Stimulated activated naive CD4-positive, alpha-beta T cell (primary cell): ENCODE measurements at places on chromosomes 5 and 9.

DNA sequence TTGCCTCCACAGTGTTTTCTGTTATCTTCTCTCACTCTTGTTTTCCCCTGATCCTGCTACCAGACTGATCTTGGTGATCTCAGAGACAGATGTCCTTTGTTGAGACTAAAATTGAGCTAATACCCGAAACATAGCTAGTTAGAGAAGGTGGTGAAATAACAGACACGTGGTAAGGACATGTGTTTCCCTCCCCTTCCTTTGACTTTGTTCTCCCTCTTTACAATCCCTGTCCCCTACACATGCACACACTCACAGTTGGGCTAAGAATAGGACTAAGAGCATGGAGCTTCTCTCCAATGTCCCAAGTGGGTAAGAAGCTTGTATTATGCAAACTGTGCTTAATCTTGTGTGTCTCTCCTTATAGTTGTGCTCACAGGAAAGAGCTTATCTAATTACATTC, 1603.0 kb upstream of the C9orf72 start:
- DNase-seq, result no peak

GRCh38 chr5:135276151-135276550, 122.9 kb downstream of the MACROH2A1 start:
- no peak for DNase-seq

DNA sequence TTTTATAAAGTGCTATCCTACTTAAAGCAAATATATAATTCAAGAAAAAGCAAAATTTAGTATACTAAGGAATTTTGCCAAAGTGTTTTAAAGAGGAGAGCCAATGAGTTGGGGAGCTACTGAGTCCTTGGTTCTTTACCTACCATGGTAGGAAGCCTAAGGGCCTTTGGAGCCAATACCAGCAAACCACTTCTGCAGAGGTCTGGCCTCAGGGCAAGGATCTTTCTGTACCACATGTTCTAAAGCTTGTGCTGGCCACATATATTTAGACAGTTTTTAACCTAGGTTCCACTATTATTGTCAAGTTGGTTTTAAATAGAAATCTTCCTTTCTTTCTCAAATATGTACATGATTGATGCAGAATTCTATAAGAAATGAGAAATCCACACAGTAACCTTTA, 172.3 kb upstream of the NREP start:
- no peak for DNase-seq

DNA sequence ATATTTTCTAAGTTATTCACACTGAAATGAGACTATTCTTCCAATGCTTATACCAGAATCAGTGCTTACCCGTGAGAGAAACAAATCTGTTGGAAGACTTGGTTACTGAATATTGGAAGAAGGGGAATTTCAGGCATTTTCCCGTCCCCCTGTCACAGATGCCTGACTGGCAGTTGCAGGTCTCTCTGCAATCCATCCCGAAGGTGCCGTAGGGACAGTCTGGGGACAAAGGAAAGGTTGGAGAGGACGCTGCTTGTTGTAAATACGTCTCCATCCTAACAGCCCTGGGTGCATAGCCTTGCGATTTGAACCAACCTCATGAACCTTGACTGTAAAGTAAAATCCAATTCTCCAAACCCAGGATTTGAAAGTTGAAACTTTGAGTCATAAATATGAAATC, 3.5 kb downstream of the ESM1 start:
- DNase-seq, result no peak

- no peak for DNase-seq
Measured at GRCh38 chr5:144284931-144285502, 114.3 kb downstream of the KCTD16 start.

GRCh38 chr5:39518516-39518915, 93.7 kb upstream of the DAB2 start:
- no peak for DNase-seq

DNA sequence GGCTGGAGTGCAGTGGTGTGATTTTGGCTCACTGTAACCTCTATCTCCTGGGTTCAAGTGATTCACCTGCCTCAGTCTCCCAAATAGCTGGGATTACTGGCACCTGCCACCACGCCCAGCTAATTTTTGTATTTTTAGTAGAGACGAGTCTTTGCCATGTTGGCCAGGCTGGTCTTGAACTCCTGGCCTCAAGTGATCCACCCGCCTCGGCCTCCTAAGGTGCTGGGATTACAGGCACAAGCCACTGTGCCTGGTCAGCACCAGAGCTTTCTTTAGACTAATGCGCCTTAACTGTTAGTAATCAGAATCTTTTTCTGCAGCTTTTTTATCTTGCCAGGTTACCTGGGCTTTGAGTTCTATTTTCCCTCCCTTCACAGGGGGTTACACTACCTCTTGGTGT, 18.4 kb downstream of the PTGS1 start:
- DNase-seq, result no peak

DNA sequence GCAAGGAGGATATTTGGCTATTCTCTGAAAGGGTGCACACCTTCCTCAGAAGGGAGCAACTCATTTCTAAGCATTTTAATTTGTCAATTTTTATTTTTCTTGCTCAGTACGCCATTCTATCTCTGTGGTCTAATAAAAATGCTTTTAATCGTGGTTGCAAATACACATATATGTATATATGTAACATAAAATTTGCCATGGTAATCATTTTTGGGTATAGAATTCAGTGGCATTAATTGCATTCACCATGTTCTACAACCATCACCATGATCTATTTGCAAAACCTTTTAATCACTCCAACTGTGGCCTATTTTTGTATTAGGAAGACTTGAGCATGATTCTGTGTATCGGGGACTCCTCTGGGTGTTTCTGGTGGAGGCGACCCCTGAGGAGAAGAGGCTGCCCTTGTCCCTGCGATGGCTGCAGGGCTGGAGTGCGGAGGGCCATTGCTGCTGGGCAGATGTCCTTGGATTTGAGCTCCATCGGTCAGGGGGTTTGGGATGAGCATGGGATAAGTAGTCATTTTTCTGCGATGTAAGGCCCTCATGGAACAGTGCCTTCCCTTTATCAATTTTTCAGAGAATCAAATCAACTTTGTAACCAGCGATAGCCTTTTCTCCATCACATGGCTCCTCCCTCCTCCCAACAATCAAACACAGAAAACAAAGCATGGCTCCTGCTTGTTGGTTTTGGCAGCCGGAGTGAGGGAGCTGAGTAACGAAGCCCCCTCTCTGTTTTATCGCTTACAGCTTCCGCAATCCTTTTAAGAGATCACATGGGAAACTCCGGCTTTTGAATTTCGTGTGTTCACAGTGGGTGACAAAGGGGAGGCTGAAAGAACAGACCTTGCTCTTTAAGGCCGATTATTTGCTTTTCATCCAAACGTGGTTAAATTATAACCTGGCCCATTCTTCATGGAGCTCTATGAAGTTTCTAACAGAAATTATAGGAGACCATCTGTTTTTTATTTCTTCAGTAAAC, 187.3 kb downstream of the TENT4A start:
- no peak for DNase-seq

DNA sequence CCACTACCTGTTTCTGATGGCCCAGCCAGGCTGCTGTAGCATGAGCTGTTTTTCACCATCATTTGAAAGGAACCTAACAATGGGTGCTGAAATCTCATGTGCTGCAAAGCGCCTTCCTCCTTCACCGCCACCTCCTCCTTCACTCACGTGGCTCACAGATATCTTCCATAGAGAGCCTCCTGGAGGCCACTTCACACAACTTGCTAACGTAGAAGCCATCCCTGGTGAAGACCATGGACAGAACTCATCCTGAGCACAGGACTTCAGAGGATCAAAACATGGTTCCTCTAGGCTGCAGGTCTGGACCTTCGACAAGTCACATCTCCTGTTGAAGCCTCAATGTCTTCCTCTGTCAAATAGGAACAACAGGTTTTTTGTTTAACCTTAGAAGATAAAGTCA, 155.5 kb upstream of the RAD23B start:
- DNase-seq, result no peak

GRCh38 chr9:83219924-83220438, 157.0 kb upstream of the RASEF start:
- no peak for DNase-seq

GRCh38 chr9:129323376-129323998, 145.4 kb upstream of the IER5L start:
- no peak for DNase-seq
